Fibroblast of lung (primary cell): ENCODE measurements at places on chromosomes 7 and 10.

DNA sequence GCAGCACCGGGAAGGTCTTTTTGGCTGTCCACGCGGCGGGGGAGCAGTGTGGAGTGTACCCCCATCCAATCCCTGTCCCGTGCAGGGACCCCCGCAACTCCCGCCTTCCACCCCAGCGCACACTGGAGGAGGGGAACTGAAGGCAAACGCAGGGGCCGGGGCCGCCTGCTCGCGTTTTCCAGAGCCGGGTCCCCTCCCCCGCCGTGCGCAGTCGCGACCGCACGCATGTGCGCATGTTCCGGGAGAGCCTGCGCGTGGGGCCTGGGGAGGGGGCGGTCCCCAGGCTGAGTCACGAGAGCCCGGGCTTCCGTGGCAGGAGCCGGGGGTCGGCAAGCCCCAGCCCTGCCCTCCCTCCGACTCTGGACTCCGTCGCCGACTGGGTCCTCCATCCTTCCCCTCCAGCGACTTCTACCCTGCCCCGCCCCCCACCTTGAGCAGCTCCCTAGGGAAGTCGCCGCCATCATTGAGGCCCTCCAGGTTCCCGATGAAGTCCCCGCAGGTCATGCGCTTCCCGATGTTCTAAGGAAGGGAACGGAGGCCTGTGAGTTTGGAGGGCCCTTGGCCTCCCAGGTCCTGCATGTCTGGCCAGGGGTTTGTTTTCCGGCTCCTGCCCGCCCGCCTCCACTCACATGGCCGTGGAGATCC lies 8.0 kb downstream of the PSD start:
- DNase-seq: peak; percentile 28

DNA sequence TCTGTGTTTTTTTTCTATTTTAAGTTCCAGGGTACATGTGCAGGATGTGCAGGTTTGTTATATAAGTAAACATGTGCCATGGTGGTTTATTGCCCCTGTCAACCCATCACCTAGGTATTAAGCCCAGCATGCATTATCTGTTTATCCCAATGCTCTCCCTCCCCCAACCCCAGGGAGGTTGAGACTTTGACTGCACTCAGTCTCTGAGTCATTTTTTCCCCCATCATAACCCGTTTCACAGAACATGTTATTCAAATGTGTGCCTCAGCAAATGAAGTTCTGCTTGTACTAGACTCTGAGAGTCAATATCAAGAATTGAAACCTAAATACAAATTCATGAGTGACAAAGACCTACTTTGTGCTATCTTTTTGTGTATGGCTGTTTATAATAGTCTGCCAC lies 70.0 kb upstream of the CYP26C1 start:
- no peak for DNase-seq

DNA sequence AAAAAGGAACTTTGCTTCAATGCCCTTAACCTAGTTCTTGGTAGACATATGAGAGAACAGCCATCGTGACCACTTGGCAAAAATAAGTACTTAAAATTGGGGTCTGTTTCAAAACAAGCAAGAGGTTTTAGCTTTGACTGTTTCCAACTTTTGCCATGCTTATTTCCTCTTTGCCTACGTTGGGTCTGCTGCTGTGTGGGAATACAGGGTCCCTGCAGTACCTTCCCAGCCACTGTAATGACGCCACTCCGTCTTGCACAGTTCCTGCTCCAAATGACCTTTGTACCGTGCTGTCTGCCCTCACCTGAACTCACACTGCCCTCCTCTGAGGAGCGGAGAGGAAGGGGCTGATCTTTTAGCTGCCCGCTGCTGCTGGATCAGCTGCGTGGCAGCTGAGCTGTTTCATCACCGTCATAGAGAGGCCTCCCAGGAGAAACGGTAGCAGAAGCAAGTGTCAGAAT lies 133.1 kb downstream of the MAPK8 start:
- peak; percentile 62 for DNase-seq

GRCh38 chr10:1366811-1367425 lies 310.7 kb downstream of the WDR37 start:
- DNase-seq: no peak

DNA sequence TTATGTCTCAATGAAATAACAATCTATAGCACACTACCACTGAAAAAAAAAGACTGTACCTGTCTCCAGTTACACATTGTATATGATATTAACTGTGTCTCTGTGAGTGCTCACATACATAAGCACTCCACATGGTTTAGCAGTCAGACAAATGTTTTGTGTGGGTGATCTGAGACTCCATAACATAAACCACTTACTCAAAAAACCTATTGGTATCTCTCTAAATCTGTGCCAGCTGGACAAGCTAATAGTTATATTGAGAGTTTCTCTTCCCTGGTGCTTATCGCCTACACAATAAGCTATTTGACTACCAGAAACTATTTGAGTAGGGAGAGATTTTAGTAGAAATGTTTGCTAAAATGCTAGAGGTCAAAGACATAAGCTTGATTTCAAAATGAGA lies 190.1 kb upstream of the AGR3 start:
- no peak for DNase-seq

- peak; percentile 100 for DNase-seq
These were observed 456.8 kb upstream of the KLF6 start for GRCh38 chr10:4241724-4242345.

- DNase-seq: no peak
These were observed 312.4 kb upstream of the CDC14C start for GRCh38 chr7:48611993-48612392.

DNA sequence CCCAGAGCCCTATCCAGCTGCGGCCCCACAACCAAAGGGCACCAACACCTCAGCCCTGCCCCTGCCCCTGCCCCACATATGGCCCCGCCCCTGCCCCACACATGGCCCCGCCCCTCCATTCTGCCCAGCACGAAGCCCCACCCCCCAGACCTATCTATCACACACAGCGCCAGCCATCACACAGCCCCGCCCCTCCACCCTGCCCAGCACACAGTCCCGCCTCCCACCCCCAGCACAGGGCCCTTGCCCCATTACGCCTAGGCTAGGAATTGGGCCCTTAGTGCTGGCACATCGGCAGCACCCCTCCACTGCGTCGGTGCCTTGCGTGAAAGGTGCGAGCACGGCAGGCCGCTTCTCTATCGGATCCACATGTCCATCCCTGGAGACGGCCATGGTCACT lies 126.8 kb downstream of the MAD1L1 start:
- DNase-seq: no peak

DNA sequence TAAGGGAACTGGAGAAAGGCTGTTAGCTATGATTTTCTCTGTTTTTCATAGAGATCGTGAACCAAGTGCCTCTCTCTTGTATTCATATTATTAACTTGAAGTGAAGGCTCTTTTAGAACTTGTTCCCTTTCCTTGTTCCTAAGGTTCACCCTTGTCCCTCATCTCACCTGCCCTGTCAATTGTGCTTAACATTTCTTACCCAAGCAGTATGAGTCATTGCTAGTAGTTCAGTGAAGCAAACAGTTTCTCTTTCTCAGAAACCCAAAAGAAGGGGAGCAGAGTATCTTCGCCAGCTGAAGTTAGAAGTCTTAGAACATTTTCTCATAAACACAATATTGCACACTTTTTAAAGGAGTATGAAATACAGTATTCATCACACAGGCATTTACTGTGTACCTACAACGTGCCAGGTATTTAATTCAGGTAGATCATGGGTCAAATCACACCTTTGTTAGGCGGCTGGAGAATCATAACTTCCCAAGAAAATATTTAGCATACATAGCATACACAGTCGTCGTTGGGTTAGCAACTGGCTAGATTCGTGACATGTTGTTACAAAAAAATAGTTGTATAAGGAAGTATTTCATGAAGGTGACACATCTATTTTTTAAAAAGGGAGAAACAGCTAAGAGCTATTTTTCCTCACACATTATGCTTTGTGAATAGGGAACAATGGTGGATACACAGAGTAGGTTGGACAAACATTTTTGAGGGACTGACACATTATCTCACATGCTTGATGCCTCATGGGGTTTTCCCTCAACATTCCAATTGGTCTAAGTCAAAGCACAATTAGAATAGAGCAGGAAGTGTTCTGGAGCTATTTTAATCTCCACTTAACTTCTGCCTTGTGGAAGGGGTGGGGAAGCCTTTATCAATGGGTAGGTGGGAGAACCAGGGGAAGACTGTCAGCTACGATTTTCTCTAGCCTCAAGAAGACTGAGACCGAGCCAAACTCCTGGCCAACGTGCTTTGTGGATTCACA lies 13.2 kb downstream of the HDAC9 start:
- peak; percentile 98 for DNase-seq

- DNase-seq: no peak
These were observed 50.4 kb downstream of the UNC5B start for GRCh38 chr10:71262817-71263216.

DNA sequence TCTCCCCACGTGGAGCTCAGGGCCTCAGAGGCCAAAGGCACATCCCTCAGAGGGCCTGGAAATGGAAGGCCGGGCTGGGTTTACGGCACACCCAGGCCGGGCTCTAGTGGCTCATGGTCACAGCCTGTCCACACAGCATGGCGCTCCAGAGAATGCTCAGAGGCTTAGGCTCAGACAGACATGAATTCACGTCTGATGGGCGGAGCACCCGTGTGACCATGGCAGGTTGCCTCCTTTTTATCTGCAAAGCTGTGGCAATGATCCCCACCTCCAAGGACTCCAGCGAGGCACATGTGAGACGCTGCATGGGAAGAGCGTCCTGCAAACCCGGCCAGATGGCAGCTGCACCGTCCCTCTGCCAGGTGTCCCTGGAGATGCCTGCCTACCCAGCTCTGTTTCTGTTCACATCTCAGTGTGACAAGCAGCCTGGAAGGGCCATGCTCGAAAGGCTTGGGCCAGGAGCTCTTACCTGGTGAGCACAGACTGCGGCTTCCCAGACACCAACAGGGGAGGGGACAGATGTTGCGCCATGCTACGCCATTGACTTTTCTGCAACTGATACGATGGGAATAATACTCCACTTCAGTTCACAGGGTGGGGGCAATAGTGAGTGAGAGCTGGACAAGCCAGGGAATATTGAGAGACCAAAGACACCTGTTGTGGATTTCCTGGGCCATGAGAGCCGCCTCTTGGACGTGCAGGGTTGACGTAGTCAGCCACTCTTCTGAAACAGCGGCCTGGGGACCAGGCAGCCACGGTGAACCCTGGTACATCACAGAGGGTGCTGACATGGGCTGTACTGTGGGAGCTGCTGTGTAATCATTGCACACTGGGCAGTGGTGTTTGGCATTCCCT lies 34.4 kb upstream of the FAM20C start:
- no peak for DNase-seq

GRCh38 chr7:157487046-157487770 lies 150.4 kb downstream of the DNAJB6 start:
- DNase-seq: no peak

DNA sequence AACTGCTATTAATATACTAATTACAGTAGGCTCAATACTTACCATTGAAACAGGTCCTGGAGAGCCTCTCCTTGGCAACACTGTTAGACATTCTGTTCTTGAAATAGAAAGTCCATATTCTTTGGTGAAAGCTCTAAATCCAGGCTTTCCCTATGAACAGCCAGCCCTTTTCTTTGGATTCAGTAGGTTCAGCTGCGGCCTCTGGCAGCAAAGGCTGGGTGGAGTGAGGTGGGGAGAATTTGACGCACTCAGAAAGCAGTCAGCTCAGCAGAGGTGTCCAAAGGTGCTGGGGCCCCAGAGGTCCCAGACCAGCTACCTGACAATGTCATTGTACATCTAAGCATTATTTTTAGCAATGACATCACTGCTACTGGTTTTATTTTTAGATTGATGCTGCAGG lies 146.1 kb downstream of the GRK5 start:
- no peak for DNase-seq

- DNase-seq: no peak
These were observed 123.1 kb upstream of the PITRM1 start for GRCh38 chr10:3295582-3296151.

DNA sequence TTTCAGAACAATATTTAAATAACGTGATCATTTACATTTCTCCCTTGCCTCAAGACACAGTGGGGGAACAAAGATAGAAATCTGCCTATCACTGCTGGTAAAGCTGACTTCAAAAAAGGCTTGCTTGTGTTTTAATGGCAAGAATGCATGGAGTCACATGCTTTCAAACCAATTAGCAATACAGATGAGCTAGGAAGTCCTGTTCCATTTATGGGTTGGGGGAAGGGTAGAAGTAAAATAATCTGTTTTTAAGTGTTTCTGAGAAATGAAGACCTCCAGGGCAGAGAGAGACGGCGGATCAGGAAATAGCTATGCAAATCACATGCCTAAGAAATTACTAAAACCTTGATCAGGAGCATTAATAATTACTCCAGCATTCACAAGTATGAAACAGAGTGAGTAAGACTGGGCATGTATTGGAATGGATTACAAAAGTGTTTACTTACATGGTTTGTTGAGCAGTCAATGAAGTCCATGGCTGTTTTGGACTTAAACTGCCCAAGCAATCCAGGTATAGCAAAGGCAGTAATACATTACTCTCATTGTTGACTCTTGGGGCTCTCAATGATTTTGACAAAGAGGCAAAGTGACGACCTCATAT lies 142.0 kb downstream of the ARID5B start:
- peak; percentile 96 for DNase-seq

DNA sequence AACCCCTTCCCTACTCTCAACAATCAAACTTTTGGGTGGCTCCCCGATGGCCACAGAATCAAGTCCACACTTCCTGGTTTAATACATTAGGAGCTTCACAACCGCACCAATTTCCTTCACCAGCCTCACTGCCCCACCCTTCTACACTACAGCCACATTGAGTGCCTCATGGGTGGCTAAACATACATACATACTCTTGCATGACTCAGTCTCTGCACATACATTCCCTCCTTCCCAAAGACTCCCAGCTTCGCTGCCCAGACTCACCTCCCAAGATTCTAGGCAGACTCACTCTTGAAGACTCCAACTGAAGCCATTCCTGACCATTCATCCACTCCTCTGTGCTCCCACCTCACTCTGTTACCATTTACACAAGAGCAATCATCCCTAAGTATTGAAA lies 15.9 kb downstream of the VPS41 start:
- peak; percentile 9 for DNase-seq

DNA sequence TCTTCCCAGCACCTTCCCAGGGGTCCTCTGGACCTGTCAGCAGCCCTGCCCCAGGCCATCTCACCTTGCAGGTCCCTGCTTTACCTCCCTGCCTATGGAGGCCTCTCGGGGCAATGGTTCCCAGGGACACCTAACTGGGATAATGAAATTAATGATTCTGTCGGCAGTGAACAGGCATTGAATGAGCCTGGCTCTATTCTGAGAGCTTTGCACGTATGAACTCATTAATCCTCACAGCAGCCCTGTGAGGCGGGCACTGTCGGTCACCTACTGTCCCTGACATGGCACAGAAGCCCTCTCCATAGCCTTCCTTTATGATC lies 22.9 kb downstream of the ADCYAP1R1 start:
- no peak for DNase-seq

- DNase-seq: peak; percentile 5
These were observed 45.6 kb downstream of the ALOX5 start for GRCh38 chr10:45419676-45420025.

DNA sequence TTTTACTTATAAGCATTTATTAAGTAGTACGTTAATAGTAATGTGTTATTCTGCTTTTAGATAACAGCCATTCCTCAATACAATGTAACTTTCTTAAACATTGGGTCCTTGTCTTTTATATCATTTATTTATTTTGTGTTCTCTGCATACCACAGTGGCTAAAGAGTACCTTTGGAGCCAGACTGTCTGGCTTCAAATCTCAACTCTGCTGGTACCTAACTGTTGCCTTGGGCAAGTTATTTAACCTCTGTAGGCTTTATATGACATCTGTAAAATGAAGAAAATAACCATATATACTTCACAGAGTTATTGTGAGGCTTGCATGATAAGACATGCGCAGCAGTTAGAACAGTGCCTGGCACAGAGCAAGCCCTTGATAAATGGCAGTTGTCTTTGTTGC lies 397.6 kb downstream of the MDFIC start:
- no peak for DNase-seq

- peak; percentile 96 for DNase-seq
These were observed 83.2 kb upstream of the KIF5B start for GRCh38 chr10:32139223-32140073.
